ENCODE measurements at places on chromosomes 13 and 19.

DNA sequence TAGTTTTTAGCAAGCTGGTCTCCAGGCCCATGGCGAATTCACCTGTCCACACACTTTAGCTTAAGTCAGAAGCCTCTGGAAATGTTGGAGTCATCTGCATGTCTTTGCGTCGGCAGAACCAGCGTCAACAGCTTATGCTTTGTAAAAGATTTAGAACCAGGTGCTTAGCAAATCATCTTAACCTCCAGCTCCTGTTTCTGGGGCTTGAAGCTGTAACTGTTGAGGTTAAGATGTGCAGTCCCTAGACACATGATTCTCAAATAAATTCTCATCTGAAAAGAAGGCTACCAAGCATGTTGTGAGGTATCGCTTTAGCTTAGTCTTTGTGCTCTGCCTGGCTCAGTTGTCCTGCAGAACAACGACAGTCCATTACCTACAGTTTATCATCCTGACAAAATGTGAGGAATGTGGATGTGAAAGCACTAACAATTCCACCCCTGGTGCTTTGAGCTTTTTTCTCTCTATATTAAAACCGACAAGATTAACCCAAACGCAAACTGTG is 4.4 kb downstream of the EFNB2 start:
- no peak for DNase-seq

GRCh38 chr19:33554391-33554790 is 32.8 kb upstream of the PEPD start:
- DNase-seq = no peak

GRCh38 chr13:99071666-99072065 is 93.8 kb upstream of the DOCK9 start:
- DNase-seq = no peak

- no peak for DNase-seq
Observed at GRCh38 chr13:47621931-47622330, 379.1 kb downstream of the SUCLA2 start.

DNA sequence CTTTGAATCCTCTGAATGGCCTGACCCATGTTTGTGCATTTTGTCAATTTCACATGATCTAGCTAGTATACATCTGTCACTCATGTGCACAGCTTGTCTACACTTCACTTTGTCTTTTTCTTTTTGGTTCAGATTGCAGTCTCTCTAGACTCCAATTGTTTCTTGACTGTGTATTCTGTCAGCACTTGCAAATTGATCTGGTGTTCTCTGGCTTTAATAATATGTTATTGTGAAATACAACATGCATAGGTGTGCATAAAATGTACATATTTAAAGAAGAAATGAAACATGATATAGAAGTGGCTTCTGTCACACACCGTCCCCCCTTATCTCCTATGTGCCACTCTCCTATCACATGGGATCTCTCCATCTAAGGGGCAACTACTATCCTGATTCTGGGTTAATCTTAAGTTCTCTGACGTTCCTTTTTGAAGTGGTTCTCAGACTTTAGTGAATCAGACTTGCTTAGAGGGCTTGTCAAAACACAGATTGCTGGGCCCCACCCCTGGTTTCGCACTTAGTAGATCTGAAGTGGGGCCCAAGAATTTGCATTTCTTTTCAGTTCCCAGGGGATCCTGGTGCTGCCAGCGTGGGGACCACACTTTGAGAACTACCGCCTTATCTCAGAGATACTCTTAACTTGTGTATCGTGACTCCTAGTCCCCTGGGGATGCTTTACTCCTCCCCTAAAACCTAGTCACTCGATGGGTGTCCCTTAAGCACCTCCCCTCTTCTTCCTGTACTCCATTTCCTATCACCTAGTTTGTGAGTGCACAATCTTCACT is 5.8 kb downstream of the KRTDAP start:
- DNase-seq = no peak

DNA sequence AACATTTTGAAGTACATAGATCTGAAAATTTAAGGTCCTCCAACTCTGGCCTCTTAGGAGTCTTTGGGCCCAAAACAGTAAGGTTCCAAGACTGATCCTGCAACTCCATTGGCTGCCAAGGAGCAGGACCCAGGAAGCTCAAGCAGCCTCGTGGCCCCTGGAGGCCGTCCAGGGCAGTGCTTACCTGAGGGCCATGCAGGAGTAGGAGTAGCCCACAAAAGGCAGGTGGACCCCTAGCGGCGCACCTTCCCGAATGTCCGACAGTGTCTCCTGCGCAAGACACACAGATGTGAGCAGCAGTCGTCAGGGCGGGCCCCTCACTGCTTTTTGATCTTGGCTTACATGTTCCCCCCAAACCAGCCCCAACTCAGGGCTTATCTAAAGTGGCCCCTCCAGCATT is 5.7 kb upstream of the SIX5 start:
- DNase-seq = no peak

GRCh38 chr13:27842571-27842970 is 50.3 kb downstream of the GSX1 start:
- DNase-seq = no peak

DNA sequence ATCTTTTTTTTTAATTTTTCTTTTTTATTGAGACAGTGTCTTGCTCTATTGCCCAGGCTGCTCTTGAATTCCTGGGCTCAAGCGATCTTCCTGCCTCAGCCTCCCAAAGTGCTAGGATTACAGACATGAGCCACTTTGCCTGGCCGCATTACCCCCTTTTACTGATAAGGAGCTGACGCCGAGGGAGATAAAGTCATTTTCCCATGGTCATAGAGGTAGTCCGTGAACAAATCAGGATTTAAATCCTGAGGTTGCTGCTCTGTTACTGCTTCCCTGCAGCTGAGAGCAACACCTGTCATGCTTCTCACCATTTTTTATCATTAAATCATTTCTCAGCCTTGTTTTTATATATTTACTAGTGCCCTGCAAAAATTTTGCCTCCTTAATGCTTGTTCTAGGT is 7.4 kb downstream of the CYSLTR2 start:
- no peak for DNase-seq

- peak; percentile 13 for DNase-seq
Observed at GRCh38 chr19:5369962-5370367, 29.4 kb upstream of the PTPRS start.

GRCh38 chr13:114298866-114299265 is 15.4 kb upstream of the CHAMP1 start:
- DNase-seq = no peak

- no peak for DNase-seq
Observed at GRCh38 chr19:48749571-48750198, 2.8 kb downstream of the FUT1 start.

- DNase-seq = no peak
Observed at GRCh38 chr13:44718467-44718866, 142.3 kb upstream of the TSC22D1 start.

- DNase-seq = no peak
Observed at GRCh38 chr19:4373601-4374497, 26.5 kb downstream of the SH3GL1 start.

DNA sequence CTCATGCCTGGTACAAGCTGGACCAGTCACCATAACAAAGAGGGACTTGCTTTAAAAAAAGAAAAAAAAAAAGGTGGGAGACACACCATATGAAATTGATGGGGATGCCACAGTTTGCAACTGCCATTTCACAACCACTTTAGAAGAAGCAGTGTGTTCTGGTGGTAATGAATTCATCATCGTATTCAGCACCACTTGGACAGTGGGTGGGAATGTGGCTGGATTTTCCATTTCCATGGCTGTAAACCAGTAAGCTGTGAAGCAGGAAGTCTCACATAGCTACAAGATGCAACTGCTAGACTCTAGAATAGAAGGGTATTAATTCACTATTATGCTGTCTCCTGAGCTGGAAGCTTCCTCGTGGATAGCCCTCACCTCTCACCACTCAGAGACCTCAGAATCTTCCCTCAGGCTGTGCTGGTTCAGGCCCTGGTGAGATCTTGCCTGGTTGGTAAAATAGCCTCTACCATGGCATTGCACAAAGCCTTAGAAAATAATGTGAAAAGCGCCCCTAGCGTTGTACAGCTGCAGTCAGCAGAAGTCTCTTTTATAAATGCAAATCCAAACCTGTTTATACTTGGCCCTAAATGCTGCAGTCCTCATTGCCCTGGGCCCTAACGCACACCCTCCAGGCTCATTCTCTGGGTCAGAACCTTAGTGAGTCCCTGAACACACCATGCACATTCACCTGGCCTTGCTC is 150.7 kb downstream of the KCTD15 start:
- DNase-seq = no peak

DNA sequence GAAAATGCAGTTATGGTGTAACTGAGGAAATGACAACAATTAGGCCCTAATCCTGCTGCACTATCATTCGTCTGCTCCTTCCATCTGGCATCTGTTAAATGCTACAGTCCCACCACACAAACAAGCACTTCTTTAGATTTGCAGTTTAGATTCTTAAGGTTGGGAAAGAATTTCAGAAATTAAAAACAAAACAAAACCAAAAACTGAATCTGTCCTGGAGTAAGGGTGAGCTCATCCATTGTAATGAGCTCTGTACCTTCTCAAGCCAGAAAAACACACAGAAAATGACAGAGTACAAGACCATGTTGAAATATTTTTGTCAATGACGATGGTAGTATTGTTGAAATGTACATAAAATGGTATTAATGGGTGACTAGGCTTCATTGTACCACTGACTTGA is 28.3 kb downstream of the SMAD9 start:
- DNase-seq = no peak

DNA sequence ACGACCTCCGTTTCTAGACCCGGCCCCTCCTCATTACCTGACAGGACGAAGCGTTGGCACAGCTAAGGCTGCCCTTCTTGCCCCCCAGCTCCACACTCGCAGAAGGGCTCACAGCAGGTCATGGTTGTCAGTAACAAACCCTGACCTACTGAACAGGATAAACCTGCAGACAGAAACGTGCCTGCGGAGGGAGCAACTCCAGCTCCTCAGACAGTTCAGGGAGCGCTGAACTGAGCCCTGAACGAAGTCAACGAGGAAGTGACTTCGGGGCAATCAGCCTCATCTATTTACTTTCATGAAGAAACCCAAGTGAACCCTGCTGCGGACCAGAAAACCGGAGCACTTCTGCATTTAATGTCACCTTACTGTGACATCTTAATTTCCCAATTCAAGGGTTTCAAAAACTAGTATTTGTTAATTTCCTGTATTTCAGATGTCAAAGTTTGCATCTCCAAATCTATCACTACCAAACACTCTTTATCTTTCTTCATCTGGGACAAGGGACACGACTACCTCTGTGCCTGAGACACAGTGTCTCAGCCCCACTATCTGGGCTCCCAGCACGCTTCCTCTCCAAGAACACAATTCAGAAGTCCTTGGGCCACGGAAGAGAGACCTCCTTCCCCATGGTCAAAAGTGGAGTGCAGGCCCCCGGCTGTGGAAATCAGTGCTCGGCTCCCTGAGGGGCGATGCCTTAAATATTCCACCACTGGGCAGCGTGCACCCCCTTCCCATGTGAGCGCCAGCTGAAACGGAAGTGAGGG is 40.2 kb downstream of the CARS2 start:
- DNase-seq = no peak

DNA sequence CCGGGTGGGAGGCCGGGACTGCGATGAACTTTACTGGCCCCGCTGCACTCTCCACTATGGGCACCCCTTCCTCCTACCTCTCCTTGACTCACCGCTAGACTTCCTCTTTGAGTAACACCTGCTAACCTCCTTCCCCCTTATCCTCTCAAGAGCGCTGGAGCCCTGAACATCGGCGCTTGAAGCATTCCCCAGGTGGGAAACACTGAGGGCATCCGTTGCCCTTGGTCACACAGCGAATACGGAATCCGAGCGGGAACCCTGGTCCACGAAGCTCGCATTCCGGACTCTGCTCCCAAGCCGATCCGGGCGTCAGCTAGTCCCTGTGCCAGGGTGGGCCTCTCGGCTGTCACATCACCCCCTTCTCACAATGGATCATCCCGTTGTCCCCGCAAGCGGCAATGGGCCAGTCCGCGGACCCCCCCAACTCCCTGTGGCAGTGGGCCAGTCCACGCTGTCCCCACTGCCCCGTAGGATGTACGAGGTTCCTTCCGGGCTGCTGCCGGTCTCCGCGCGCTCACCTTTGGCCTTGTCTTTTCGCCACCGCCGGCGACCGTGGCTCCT is 4.2 kb downstream of the LIPE start:
- DNase-seq = peak; percentile 18

DNA sequence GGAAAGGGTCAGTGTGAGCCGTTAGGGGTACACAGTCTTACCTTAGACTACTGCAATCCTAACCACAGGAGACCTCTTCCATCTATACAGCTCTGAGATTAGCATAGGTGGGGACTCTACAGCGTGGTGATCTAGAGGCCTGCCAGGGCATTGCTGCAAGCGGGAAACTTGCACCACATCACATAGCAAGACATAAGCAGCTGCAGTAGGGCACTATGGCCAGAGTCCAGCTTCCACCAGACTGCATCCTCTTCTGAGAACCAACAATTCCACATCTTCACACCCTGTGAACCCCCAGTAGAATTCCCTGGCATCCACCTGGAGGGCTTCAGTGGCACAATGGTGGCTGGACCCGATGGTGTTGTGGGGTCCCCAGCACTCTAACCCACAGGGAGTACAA is 1564.3 kb upstream of the PRR20A start:
- DNase-seq = no peak

GRCh38 chr19:53192771-53193534 is at the start of gene ZNF665:
TSS of gene ZNF665 (minus strand) at chr19:53193358. CDS start at chr19:53182898, 10,460 bp downstream.
- peak; percentile 53 for DNase-seq

- no peak for DNase-seq
Observed at GRCh38 chr19:45848922-45849321, 14.0 kb downstream of the SYMPK start.

GRCh38 chr13:34863360-34864135 is 78.5 kb upstream of the NBEA start:
- DNase-seq = no peak

DNA sequence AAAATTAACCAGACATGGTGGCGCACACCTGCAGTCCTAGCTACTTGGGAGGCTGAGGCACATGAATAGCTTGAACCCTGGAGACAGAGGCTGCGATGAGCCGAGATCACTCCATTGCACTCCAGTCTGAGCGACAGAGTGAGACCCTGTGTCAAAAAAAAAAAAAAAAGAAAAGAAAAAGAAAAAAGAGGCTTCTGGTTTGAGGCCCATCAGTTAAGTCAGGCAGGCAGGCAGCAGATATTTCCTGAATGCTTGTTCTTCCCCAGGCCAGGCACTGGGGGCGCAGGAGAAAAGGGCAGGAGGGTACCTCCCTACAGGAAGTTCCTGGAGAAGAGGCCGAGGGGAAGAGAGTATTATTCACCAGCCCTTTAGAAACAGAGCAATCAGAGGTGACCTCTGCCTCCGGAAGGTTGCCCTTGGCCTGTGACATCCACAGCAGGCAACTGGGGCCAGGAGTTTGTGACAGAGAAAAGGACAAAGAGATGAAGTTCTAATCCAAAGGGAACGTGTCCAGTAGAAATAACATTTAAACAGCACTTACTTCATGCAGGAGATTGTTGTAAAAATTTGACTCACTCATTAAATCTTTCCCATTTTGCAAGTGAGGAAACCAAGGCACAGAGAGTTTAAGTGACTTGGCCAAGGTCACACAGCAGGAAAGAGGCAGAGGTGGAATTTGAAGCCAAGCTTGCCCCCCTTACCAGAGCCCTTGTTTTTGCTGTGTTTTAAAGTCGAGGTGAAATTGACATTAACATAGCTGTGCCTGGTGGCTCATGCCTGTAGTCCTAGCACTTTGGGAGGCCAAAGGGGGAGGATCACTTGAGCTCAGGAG is 4.3 kb upstream of the RLN3 start:
- DNase-seq = no peak

GRCh38 chr19:35383536-35383935 is 12.7 kb downstream of the GPR42 start:
- DNase-seq = no peak

Data from stimulated activated CD8-positive, alpha-beta memory T cell treated with anti-CD3 and anti-CD28 coated beads, Interleukin-7, amount 100 ng/mL, for 1 hour (primary cell).